ENCODE measurements at places on chromosomes 6 and 20. TPM values are rescaled to one million over a fixed set of nuclear protein-coding genes. Genes with fewer than 3 reads are reported as not detected.
A peak's percentile ranks its signal among the peaks of the same experiment; 100 is the strongest.

- no peak for DNase-seq
Measured at GRCh38 chr20:18190338-18191233, 52.9 kb downstream of the KAT14 start.

- DNase-seq: no peak
Measured at GRCh38 chr20:59013031-59013951, 5.9 kb upstream of the TUBB1 start.

DNA sequence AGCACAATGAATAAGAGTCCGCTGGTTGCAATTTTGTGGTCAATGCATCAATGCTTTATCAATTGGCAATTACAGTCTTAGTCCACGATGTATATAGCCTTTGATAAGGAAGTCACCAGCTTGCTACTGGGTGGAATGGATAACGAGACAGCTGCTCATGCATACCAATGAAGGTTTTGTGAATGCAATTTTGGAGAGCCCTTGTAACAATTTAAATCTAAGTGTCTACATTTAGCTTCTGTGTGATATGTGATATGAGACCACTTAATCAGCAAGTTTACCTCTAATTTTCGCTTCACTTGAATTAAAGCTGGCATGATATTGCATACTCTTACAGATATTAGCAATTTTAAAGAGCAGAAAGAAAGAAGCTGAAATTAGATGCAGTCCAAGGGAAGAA is 543.9 kb downstream of the RNF144B start:
- no peak for DNase-seq

GRCh38 chr20:63652192-63652980 is 838 bp downstream of the STMN3 start:
- DNase-seq: peak; percentile 48

DNA sequence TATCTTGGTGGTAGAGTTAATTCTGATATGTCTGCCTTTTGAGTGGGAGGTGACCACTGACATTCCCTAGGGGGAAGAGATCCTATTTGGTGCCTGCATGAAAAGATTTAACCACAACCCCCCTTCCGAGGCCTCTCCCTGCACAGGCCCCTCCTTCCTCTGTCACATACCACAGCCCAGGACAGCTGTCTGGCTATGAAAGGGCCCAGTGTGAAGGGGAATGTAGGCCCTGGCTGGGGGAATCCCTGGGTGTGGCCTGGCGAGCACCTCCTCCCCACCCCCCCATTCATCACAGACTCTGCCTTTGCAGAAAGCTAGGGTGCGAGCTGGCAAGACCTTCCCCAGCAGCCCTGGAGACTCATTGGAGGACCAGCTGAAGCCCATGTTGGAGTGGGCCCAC is 27.4 kb upstream of the MAPRE1 start:
- no peak for DNase-seq

- DNase-seq: peak; percentile 47
Measured at GRCh38 chr6:80133020-80133419, 26.5 kb downstream of the BCKDHB start.

- DNase-seq: no peak
Measured at GRCh38 chr6:87122477-87122876, 27.6 kb upstream of the CGA start.

- no peak for DNase-seq
Measured at GRCh38 chr6:14917109-14917910, 328.6 kb upstream of the JARID2 start.

- DNase-seq: no peak
Measured at GRCh38 chr20:32982617-32983458, 21.4 kb downstream of the SUN5 start.

- no peak for DNase-seq
Measured at GRCh38 chr6:140182821-140183220, 808.4 kb upstream of the CITED2 start.

DNA sequence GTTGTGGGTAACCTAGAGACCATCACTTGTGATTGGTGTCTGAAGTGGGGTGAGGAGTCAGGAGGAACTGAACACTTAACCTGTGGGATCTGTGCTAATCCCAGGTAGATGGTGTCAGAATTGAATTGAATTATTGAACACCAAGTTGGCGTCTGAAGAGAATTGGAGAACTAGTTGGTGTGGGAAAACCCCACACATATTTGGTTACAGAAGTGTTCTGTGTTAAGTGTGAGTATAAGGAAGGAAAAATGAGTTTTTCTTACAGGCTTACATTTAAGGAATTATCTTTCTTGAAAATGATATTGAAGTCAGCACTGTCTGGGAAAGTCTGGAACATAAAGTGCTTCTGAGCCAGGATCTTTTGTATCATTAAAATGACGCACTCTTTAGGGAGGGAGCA is 182.9 kb upstream of the ECI2 start:
- no peak for DNase-seq

DNA sequence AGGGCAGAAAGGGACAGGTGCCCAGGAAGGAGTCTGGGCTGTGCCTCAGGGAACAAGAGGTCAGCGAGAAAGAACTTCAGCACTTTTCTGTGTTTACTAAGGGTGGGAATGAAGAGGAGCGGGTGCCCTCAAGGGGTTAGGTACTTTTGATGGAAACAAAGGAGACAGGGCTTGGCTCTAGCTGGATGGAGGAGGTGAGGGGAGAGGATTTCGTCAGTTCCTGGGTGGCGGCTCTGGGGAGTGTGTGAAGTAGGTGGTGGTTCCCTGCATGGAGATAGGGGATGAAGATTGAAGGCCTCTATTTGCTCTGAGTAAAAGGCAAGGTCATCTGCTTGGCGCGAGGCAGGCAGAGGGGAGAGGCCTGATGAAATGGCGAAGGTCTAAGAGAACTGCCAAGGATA is 40.0 kb upstream of the ANKRD60 start:
- no peak for DNase-seq

GRCh38 chr20:48738399-48739304 is 89.1 kb downstream of the PREX1 start:
- DNase-seq: no peak

Gene VIP
- total RNA-seq: 1.5 TPM

Gene C4B
- 162 TPM for total RNA-seq

Gene SLC2A10
- total RNA-seq: 11.5 TPM

Gene KIAA1755
- total RNA-seq: 1.3 TPM

Gene PPP1R11
- 65.7 TPM for total RNA-seq

All from lower lobe of right lung (tissue), 2 donors.